ENCODE measurements at places on chromosomes 2 and 18.

- DNase-seq: no peak
These were observed 166.7 kb upstream of the ZNF521 start for GRCh38 chr18:25518716-25519053.

GRCh38 chr2:149562324-149562723 is 25.3 kb downstream of the MMADHC start:
- DNase-seq: no peak

DNA sequence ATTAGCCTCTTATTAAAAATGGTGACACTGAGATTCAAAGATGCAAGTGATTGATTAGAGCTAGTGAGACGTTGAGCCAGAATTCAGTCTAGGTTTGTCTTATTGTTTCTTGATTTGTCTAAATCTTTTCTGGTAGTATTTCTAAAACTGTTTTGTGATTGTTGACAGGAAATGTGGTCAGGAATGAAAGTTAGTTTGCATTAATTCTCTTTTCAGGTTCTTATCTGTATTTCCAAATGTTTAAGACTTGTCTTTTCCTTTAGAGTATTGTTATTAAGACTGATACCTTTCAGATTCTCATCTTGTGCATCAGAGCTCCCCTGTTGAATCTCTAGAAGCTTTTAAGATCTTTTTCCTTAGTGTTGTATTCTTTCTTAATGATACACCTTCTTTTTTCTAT is 89.3 kb downstream of the MBD5 start:
- DNase-seq: no peak

DNA sequence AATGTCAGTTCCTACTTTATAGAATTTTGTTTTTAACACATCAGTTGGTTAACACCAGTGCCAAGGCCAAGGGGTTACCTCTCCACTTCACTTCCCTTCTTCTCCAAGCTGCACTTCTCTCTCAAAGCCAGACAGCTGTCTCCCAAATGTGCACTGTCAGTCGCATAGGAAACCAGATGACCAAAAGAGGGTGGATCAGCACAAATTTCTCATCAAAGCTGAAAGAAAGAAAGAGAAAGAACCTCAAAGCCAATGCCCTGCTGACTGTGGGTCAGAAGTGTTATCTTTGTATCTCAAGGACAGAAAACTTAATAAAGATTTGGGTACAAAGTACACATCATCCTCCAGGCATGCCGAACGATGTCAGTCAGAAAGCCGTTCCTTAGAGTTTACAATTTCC is 32.2 kb downstream of the SPATS2L start:
- DNase-seq: no peak

DNA sequence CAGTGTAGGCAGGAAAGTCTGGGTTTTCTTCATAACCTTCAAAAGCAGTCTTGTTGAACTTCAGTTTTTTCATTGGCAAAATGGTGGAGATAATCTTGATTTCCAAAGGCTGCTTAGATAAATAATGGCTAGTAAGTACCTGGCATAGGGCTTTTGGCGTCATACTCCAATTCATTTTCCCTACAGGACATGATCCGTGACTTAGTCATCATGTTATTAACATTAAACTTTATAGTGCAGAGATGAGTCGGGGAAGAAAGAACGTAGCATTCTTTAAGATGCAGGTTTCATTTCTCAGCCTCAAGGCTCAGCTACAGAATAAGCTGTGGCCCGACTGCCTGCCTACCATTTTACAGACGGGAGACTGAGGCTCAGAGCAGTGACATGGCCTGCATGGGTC is 64.0 kb downstream of the RALBP1 start:
- DNase-seq: no peak

GRCh38 chr2:74499940-74500577 is 656 bp upstream of the LBX2 start:
- DNase-seq: no peak

GRCh38 chr18:32549248-32550110 is 78.8 kb upstream of the GAREM1 start:
- no peak for DNase-seq

DNA sequence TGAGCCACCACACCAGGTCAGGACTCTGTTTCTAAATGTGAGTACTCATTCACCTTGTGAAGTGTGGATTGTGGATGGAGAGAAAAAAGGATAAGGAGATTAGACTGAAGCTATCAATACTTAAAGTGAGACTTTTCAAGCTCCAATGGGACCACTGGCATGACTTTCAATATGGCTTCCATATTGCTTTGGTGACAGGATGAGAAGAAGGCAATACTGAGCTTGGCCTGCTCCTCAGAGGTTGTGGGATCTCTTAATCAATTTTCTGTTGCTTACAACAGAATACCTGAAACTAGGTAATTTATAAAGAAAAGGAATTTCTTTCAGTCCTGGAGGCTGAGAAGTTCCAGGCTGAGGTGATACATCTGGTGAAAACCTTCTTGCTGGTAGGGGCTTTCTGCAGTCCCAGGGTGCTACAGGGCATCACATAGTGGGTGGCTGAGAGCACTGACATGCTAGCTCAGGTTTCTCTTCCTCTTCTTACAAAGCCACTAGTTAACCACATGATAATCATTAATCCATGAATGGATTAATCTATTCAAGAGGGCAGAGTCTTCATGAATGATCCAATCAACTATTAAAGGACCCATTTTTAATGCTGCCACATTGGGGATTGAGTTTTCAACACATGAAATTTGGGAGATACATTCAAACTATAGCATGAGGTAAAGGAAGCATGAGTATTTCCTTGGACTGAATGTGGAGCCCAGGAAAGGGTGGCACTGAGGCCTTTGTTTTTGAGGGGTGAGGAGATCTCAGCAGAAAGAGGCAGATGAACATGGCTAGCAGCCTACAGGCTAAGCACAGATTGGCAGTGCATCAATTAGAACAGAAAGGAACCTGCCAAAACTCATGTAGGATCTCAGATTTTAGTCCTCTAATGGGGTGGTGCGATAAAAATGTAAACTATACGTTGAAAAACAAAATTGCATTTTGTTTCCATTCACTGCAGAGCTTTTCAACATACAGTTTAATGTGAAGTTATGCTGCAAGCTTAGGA is 274.5 kb downstream of the PIK3C3 start:
- DNase-seq: no peak

- no peak for DNase-seq
These were observed 40.4 kb upstream of the TTC32 start for GRCh38 chr2:19942199-19942598.

- peak; percentile 32 for DNase-seq
These were observed 22.4 kb downstream of the CYP27C1 start for GRCh38 chr2:127197475-127198385.

GRCh38 chr2:19540739-19541525 is 182.5 kb upstream of the OSR1 start:
- DNase-seq: no peak

- DNase-seq: no peak
These were observed 424.2 kb downstream of the TGIF1 start for GRCh38 chr18:3874125-3874524.

DNA sequence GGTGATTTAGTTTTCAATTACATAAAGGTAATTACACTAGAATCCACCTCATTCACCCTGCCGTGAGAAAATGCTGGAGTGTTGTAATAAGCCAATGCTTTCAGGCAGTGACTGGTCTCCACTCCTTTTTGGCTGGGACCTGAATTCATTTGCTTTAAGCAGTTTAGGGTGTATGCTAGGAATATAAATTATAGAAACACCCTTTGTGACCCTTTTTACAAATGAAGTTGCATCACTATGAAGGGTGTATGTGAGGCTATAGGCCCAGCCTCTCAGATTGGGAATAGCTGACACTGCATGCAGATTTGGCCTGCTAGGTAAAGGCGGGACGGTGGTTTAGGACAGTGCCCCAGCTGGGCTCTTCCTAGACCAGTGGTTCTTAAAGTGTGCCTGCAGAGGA is 50.8 kb upstream of the NFE2L2 start:
- DNase-seq: no peak

DNA sequence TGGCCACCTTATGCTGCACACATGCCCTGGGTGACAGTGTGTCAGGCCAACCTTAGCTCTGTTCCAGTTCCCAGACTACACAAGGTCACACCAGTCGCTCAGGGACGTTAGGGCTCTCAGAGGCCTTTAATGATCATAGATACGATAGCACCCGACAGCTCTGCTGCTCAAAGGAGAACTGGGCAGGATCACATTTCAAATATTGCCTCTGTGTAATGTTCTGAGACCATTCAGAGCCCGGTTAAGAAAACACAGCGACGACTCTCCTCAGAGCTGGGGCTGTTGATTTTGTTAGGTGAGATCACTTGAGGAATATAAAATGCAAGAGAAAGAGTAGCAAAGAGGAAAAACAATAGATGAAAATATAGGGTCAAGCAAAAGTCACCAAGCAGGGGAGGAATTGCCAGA is 166.6 kb upstream of the TANK start:
- no peak for DNase-seq

- no peak for DNase-seq
These were observed 155.3 kb upstream of the MYO3B start for GRCh38 chr2:170022692-170023091.

GRCh38 chr18:41828137-41828536 is 126.9 kb upstream of the PIK3C3 start:
- DNase-seq: no peak

GRCh38 chr18:74834424-74835309 is 237.0 kb downstream of the ZNF407 start:
- no peak for DNase-seq

GRCh38 chr18:75131381-75132000 is 77.4 kb downstream of the PTGR3 start:
- DNase-seq: no peak

DNA sequence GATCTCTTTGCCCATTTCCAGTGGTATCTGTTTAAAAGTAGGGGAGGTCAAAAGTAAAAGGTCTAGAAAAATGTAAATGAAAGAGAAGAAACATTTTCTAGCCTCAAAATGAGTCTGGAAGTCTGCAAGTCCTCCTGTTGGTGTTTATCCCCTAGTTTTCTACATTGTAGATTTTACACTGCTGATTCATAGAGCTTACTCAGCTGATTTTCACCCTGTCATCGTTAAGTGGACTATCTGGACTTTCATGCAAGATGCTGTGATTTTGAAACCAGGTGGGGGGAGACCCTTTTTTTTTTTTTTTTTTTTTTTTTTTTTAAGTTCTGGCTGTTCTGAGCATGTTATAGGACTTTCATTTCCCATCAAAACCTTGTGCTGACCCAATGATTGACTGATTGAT is 10.3 kb downstream of the HOXD3 start:
- DNase-seq: no peak

- no peak for DNase-seq
These were observed 1.7 kb downstream of the RNU4ATAC start for GRCh38 chr2:121532347-121532766.

DNA sequence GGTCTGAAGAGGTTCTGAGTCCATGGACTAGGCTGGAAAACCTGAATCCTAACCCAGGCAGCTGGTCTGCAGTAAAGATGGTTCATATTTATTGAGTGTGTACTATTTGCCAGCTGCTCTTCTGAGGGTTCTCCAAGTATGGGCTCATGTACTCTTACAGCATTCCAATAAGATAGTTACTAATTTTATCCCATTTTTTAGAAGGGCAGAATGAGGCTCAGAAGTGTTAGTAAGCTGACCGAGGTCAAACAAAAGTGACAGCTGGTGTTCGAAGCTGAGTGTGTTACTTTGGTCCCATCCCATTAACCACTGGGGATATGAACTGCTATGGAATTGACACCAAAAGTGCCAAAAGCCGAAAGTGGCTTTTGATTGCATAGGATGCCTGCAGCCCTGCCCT is 76.9 kb downstream of the CABLES1 start:
- DNase-seq: no peak

- no peak for DNase-seq
These were observed 14.7 kb downstream of the CPLX4 start for GRCh38 chr18:59303656-59304195.

- DNase-seq: no peak
These were observed 12.7 kb downstream of the NCK2 start for GRCh38 chr2:105757433-105757832.

- DNase-seq: no peak
These were observed 84.8 kb downstream of the HS6ST1 start for GRCh38 chr2:128233790-128234395.

GRCh38 chr2:72673279-72673678 is 152.6 kb downstream of the EXOC6B start:
- no peak for DNase-seq

- DNase-seq: no peak
These were observed 158.4 kb downstream of the CCDC178 start for GRCh38 chr18:33282142-33282541.

DNA sequence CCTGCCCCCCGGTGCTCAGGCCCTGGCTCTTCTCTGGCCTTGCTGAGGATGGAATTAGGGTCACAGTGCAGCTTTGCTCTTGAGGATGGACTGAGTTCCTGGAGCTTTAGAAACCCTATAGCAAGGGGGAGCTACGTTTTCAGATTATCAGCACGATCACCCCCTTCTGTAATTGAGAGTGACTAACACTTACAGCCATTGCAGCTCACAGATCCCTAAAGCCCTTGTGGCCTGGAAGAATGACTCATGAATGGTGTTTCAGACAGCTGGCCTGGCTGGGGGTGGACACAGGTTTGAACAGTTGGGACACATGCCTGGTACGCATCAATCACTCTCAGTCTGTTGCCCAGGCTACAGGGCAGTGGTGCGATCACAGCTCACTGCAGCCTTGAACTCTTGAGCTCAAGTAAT is 79.7 kb upstream of the IGFBP5 start:
- DNase-seq: no peak

- no peak for DNase-seq
These were observed 130.3 kb upstream of the CXCR4 start for GRCh38 chr2:136248242-136248641.

DNA sequence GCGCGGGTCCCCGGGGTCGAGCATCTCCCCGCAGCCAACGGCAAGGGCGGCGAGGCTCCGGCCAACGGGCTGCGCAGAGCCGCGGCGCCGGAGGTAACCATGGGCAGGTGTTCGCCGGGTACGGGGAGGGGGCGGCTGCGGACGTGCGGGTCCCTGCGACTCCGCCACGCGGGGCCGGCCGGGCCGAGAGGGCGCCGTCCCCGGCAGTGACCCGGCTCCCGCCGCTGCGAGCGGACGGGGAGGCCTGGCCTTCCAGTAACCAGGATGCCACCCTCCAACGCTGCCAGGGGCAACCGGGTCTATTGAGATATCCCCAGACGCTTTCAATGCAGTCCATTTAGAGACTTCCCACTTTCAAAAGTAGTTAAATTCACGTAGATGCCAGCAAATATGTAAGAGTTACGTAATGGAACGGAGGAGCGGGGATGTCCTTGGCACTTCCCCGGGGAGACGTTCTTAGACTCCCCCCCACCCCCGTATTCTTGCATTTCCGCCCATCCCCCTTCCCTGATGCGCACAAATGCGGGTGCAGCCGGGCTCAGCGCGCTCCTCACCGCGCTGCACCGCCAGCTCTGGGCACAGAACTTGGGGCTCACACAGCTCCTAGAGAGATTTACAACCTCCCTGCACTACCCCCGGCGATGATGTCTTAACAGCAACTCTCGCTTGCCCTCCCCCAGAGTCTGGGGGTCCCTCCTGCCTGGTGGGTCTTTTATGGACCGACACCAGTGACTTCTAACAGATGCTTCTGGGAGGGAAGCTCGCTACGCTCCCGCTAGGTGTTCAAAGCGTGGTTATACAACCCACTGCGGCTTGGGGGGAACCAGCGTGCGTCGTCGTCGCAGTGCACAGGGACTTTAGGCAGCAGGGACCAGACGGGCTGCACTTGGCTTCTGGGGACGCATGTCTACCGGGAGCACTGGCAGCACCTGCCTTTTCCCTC is 657 bp downstream of the SGPP2 start:
- no peak for DNase-seq

All from T-helper 17 cell (primary cell).